ENCODE measurements at places on chromosomes 2 and 18.

DNA sequence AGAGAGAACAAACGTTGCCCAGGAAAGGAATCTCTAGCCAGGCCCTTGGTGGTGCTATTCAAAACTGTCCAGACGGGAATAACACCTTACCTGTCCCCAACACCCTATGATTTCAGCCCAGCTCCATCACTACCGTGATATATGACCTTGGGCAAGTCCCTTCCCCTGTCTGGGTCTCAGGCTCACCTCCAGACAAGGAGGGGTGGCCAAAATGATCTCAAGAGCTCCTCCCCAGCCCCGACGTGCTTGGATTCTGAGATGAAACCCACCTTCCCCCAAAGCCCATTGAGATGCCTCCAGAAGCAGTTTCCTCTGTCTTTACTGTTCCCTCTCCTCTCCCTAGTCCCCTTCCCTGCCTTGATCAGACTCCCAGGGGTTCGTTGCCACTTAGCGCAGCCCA, 1.5 kb downstream of the KCNK3 start:
- no peak for DNase-seq

GRCh38 chr2:193963472-193964119, 1693.4 kb upstream of the SLC39A10 start:
- DNase-seq = no peak

- DNase-seq = no peak
Measured at GRCh38 chr2:134271758-134272157, 17.9 kb downstream of the MGAT5 start.

- no peak for DNase-seq
Measured at GRCh38 chr2:18639756-18640453, 50.5 kb upstream of the NT5C1B start.

DNA sequence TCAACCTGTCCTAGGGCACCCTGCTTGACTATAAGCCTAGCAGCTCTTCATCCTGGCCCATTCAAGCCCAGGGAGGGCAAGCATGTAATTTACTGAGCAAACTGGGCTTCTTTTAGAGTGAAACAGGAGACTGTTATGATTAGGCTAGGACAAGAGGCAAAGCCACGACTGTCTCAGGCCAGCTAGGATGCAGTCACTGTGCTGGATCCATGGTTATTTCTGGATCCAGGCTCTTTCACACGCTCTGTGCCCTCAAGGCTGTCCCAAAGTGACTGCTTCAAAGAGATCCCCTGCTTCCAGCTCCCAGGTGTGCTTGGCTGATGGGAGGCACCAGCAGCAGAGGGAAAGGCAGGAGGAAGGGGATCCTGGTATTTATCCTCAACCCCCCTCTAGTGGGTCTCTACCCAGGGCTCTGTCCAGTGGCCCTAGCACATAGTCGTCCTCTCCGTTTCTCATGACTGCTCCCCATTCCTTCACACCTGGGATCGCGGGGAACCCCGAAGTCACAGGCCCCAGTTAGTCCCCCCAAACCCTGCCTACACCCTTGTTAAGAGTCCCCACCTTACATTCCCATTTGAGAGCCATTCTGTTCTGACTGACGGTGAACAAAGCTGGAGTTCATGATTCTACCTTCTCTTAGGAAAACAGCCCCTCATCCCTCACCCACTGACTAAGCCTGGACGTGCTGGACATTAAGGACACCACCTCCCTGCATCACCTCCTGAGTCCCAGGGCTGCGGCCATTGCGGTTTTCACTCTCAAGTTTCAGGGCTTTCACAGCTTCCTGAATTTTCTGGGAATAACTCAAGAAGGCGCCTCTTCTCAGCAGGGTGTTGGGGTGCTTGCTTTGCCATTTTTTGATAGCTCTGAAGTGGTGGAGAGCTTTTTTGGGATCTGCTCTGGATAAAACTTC, 63.2 kb downstream of the POLR1A start:
- DNase-seq = no peak

GRCh38 chr2:68721482-68722101, 13.0 kb upstream of the ARHGAP25 start:
- peak; percentile 76 for DNase-seq

GRCh38 chr2:215530191-215530968, 94.5 kb upstream of the FN1 start:
- DNase-seq = no peak

- DNase-seq = no peak
Measured at GRCh38 chr2:137838255-137839092, 125.8 kb upstream of the HNMT start.

DNA sequence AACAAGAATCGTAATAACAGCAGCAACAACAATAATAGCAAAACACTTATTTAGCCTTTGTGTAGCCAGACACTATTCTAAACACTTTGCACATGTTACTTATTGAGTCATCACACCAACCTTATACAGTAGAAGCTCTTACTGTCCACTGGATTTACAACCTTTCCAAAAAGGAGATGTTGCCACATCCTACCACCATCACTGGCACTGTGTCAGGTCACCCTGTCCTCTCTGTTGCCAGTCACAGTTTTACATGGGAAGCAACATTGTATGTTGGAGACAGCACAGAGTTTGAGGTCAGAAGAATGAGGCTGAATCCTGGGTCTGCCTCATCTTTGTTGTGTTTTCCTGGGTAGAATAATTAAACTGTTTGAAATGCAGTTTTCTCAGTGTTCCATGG, 201.4 kb upstream of the EPAS1 start:
- no peak for DNase-seq

GRCh38 chr18:35740656-35741055, 159.1 kb downstream of the GALNT1 start:
- DNase-seq = no peak

- peak; percentile 72 for DNase-seq
Measured at GRCh38 chr18:22210311-22210754, 40.9 kb downstream of the GATA6 start.

DNA sequence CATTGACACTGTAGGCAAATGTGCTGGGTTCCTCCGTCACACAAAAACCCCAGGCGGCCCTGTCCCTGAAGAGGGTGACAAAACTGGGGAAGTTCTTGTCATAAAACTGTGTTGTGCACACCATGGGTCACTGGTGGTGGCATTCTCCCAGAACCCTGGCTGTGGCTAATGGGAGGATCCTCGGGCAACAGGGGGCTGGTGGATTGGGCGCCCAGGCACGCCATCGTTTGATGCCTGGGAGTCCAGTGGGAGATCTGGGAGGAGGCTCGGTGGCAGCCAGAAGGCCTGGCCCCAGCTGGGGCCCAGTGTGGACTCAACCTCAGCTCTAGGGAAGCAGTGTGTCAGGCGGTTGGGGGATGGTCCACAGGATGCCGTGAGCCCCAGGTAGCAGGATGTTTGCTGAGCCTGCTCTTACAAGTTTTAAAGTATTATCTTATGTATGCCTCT, 140.7 kb downstream of the ACOXL start:
- DNase-seq = no peak

DNA sequence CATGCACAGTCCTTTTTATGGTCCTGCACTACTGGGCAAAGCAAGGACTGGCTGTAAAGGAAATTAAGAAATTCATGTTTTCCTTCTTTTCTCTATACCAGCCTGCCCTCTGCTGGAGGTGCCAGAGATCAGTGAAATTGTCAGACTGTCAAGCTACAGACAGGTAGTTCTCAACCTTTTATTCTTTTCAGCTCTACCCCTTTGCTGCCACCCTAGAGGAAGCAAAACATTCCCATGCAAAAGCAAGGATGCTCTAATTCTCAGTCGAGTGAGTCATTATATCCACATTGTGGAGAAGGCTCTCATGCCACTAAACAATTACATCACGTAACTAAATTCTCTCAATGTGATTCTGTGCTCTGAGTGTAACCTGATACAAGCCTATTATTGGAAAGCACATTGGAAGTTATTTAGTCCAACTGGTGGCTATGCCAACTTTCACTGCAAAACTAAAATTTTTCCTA, 25.0 kb upstream of the RAPGEF4 start:
- DNase-seq = no peak

DNA sequence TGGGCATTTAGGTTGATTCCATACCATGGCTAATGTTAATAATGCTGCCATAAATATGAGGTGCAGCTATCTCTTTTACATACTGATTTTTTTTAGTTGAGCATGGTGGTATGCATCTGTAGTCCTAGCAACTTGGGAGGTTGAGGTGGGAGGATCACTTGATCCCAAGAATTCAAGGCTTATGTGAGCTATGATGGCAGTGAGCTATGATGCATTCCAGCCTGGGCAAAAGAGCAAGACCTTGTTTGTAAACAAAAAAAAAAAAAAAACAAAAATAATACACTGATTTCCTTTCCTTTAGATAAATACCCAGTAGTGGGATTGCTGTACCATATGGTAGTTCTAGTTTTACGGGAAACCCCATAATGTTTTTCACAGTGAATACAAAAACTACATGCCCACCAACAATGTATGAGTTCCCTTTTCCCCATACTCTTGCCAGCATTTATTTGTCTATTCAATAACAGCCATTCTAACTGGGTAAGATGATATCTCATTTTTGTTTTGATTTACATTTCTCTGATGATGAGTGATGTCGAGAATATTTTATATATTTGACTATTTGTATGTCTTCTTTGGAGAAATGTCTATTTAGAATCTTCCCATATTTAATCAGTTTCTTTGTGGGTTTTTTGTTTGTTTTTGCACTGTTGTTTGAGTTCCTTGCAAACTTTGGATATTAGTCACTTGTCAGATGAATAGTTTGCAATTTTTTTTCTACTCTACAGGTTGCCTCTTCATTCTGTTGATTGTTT, 281.0 kb upstream of the KYNU start:
- no peak for DNase-seq

DNA sequence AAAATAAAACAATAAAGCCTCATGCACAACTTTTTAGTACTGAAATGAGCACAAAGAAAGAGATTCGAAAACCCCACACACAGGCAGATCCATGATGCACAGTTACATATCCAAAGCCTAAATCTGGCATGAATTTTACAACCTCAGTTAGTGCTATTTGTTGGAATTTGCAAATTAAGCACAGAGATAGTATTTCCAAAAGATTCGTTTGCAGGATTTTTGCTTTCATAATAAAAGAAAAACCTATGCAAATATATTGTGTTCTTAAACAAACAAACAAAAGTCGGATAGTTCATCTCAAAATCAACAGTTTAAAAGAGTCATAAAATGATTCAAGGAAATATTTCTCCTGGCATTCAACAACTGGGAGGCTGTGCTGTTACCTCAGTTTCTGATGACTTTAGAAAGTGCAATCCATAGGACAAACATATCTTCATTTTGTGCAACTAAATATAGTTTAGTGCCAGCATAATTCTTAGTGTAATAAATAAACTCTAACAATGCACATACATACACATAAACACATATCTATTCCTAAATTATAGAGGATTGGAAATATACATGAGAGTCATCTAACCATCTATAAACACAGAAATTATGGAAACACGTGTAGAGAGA, 10.8 kb downstream of the PAX3 start:
- no peak for DNase-seq

- no peak for DNase-seq
Measured at GRCh38 chr18:49178736-49179135, 228.0 kb upstream of the SMAD7 start.

GRCh38 chr2:227221120-227221519, 56.7 kb downstream of the COL4A3 start:
- no peak for DNase-seq

GRCh38 chr18:68679528-68679927, 35.4 kb downstream of the TMX3 start:
- no peak for DNase-seq

DNA sequence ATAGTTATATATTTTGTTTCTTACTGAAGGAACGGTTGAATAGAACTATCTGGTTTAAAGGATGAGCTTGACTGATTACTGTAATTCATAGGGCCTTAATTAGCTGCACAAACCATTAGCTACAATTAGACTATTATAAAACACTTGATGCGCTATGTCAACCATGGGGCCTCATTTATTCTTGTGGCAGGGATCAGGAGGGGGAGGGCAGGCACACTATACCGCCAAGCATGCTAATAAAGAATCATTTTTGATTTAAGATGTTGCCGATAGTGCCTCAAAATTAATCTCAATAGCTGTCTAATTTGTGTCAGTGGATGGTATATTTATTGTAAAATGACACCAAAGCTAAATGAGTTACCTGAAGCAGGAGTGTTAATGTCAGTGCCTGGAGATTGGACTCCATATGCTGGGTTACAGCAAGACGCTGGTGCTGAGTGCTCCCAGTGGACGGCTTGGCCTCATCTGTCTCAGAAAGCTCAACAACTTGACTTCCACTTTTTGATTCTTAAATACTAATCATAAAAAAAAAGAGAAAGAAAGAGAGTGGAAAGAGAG, 1007.0 kb upstream of the CELF4 start:
- DNase-seq = no peak

DNA sequence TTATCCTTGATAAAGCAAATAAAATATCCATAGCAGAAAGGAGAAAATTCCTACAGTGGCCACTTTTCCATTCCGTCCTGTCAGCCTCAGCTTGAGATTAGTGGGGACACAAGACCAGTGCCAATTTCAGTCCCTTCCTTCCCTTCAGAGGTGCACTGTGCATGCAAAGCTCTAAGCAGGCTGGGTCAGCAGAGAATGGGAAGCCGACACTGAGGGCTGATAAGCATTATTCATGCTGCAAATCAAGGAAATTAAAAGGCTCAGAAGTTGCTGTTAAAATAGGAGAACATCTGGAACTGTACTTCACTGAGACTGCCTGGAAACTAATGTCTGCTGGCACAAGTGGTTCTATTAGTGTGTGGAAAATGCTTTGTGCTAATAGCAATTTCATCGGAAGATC, 534.3 kb downstream of the ADCYAP1 start:
- DNase-seq = no peak

- no peak for DNase-seq
Measured at GRCh38 chr2:237724811-237725478, 73.6 kb upstream of the RBM44 start.

GRCh38 chr2:65329525-65329924, 101.9 kb downstream of the ACTR2 start:
- DNase-seq = no peak

DNA sequence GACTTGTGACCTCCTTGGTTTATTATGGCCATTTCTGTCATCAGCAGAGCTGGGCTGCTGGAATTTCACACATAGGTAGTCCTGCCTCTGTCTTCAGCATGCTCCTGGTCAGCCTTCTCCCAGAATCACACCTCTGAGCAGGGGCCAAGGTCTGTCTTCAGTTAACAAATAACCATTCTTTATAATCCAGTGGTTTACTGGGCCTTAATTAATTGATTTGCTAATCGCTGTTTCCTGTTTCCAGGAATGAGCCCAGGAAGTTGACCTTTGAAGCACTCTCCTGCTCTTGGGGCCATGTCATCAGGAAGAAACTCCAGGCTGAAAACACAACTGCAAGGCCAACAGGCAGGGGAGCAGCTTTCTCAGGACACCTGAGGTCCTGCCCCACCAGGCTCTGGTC, 278.5 kb downstream of the SRBD1 start:
- DNase-seq = no peak

GRCh38 chr2:184346338-184346862, 251.9 kb upstream of the ZNF804A start:
- DNase-seq = no peak

- no peak for DNase-seq
Measured at GRCh38 chr2:39152504-39152903, 31.7 kb upstream of the SOS1 start.

- no peak for DNase-seq
Measured at GRCh38 chr2:100178085-100178788, 35.8 kb upstream of the AFF3 start.

GRCh38 chr2:12819103-12819475, 102.4 kb downstream of the TRIB2 start:
- DNase-seq = peak; percentile 84

GRCh38 chr2:62660582-62661262, 44.8 kb upstream of the EHBP1 start:
- DNase-seq = no peak
